ENCODE measurements at places on chromosomes 3 and 15.
A peak's percentile ranks its signal among the peaks of the same experiment; 100 is the strongest.

DNA sequence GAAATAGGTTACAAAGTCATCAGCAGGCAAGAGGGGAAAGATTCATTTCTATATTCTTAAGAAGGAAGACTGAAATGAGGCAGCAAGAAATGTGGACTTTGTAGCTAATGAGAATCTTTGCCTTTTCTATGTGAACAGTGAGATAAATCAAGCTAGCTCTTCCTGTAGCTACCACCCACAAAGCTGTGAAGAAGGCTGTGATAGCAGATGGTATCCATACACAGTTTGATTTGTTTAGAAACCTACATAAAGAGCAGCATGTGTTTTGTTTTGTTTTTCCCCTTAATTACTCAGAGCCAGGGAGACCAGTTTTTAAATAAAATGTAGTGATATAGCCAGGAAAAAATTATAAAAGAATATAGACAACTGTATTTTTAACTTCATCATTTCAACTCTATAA lies 45.5 kb downstream of the TEX9 start:
- no peaks in the 10 kb centered on the region for H3K4me1 ChIP-seq
- H3K36me3 ChIP-seq: no peaks in the 10 kb centered on the region
- H3K27me3 ChIP-seq: no peaks in the 10 kb centered on the region
- DNase-seq: no peak
- H3K4me3 ChIP-seq: no peak overlapping the region

- no peak within 1 kb of the TSS for H3K27ac ChIP-seq
- H3K4me1 ChIP-seq: no peaks in the 10 kb centered on the region
- no peaks in the 10 kb centered on the region for H3K27me3 ChIP-seq
These were observed at the start of gene GRAMD1C for GRCh38 chr3:113838631-113839209. GRAMD1C (plus strand) TSS chr3:113838788; CDS start chr3:113838910, 122 bp downstream.

GRCh38 chr3:61250784-61251173 lies 473 bp downstream of the FHIT start:
- H3K4me1 ChIP-seq: no peaks in the 10 kb centered on the region
- H3K27me3 ChIP-seq: no peaks in the 10 kb centered on the region
- peak; percentile 48 for DNase-seq

GRCh38 chr3:46947981-46948791 lies 28.4 kb downstream of the CCDC12 start:
- no peak overlapping the region for H3K27ac ChIP-seq
- no peak overlapping the region for H3K4me3 ChIP-seq
- H3K27me3 ChIP-seq: no peaks in the 10 kb centered on the region
- no peaks in the 10 kb centered on the region for H3K36me3 ChIP-seq
- DNase-seq: peak; percentile 88
- H3K4me1 ChIP-seq: peaks cover 37% of the 10 kb centered on the region

- no peaks in the 10 kb centered on the region for H3K4me1 ChIP-seq
- no peaks in the 10 kb centered on the region for H3K27me3 ChIP-seq
- DNase-seq: no peak
- H3K4me3 ChIP-seq: no peak overlapping the region
These were observed 29.3 kb downstream of the AVEN start for GRCh38 chr15:34009656-34010055.

DNA sequence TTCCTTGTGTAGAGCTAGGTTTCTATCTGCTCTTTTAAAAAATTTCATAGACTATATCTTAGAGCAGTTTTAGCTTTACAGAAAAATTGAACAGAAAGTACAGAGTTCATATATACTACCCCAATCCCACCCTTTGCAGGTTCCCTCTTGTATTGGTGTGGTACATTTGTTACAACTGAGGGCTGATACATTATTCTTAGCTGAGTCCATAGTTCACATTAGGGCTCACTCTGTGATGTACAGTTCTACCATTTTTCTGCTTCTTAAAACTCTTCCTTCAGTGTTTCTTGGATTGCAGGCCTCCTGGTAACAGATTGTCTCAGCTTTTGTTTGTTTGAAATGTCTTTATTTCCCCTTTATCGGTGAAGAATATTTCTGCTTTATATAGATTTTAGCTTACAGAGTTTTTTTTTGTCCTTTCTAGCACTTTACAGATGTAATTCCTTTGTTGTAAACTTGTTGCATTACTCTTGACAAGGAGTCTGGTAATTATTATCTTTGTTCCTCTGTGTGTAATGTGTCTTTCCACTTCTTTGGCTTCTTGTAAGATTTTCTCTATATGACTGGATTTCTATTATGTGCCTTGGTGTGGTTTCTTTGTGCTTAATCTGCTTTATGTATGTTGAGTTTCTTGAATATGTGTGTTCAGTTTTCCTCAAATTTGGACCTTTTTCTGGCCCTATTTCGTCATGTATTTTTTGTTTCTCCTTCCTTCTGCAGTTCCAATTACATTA lies 25.3 kb downstream of the MEF2A start:
- no peaks in the 10 kb centered on the region for H3K4me1 ChIP-seq
- no peaks in the 10 kb centered on the region for H3K27me3 ChIP-seq
- DNase-seq: no peak

Data from mesendoderm (in vitro differentiated cells).